ENCODE measurements at places on chromosomes 4 and X.

GRCh38 chrX:45385757-45386156, 185.1 kb upstream of the DIPK2B start:
- no peak for DNase-seq

DNA sequence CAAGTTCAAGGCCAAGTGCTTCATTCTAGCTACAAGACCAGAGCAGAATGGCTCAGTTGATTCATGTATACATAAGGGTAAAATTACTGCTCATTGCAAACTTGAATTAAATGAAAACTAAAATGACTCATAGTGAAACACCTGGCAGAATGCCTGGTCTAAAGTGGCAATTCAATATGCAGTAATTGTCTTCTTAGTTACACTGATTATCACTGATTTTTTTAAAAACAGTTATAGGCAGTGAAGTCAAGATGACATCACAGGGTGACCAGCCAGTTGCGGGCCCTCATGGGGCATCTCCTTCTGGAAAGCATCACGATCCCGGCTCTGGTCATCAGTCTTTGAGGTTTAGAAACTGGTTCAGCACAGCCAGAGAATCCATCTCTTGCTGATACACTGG, 154.2 kb downstream of the RAB28 start:
- no peak for DNase-seq

DNA sequence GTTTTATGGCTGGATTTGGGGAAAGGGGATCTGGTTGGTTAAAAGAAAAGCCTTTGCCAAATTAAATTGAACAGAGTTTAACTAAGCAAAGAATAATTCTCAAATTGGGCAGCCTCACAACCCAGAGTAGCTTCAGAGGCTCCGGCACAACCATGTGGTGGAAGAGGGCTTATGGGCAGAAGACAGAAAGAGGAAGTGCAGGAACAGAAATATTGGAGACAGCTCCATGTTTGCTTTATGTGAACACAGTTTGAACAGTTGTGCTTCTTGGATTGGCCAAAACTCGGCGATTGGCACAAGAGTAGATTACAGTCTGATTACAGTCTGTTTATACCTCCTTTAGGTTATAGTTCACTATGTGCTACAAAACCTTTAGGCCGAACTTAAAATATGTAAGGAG, 562.7 kb downstream of the TRIML1 start:
- no peak for DNase-seq

GRCh38 chrX:73847100-73847499, 284.1 kb downstream of the CHIC1 start:
- DNase-seq, result no peak

GRCh38 chr4:131044368-131044767, 1948.4 kb downstream of the C4orf33 start:
- DNase-seq, result no peak

DNA sequence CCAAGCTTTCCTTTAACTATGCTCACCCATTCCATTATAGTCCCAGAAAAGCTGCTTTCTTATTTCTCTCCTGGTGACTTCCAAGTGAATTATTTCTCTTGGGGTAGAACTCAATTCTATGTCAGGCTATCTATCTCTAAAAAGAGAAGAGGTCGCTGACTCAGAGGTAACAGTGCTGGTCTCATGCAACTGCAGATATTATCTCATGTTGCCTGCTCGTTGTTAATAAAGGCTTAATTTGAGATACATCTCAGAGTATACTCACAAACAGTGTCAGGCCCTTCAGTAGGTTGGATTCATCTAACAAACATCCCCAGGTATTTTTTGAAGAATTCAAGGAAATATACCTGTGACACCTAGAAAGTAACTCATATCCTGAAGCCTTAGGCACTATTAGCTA, 2.7 kb downstream of the TMEM154 start:
- DNase-seq, result no peak

DNA sequence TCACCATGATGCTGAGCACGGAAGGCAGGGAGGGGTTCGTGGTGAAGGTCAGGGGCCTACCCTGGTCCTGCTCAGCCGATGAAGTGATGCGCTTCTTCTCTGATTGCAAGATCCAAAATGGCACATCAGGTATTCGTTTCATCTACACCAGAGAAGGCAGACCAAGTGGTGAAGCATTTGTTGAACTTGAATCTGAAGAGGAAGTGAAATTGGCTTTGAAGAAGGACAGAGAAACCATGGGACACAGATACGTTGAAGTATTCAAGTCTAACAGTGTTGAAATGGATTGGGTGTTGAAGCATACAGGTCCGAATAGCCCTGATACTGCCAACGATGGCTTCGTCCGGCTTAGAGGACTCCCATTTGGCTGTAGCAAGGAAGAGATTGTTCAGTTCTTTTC, 4.0 kb downstream of the HNRNPH2 start:
- no peak for DNase-seq

- no peak for DNase-seq
Observed at GRCh38 chrX:1592470-1593142, 1.2 kb downstream of the AKAP17A start.

All from activated naive CD8-positive, alpha-beta T cell treated with anti-CD3 and anti-CD28 coated beads, Interleukin-2, amount 50 U/mL, for 16 hours (primary cell).